Stimulated activated CD8-positive, alpha-beta memory T cell treated with anti-CD3 and anti-CD28 coated beads, Interleukin-4, amount 100 ng/mL, for 4 hours (primary cell): ENCODE measurements at places on chromosomes 5 and 9.

DNA sequence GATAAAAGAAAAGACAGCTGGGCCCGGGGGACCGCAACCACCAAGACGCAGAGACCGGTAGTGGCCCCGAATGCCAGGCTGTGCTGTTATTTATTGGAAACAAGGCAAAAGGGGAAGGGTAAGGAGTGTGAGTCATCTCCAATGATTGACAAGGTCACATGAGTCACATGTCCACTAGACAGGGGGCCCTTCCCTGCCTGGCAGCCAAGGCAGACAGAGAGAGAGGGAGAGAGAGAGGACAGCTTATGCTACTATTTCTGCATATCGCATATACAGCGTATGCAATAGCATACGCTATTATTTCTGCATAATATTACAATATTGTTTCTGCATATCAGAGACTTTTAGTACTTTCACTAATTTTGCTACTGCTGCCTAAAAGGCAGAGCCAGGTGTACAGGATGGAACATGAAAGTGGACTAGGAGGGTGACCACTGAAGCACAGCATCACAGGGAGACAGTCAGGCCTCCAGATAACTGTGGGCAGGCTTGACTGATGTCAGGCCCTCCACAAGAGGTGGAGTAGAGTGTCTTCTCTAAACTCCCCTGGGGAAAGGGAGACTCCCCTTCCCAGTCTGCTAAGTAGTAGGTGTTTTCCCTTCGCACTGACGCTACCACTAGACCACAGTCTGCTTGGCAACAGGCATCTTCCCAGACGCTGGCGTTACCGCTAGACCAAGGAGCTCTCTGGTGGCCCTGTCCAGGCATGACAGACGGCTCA is 50.3 kb downstream of the RFX3 start:
- DNase-seq = no peak

DNA sequence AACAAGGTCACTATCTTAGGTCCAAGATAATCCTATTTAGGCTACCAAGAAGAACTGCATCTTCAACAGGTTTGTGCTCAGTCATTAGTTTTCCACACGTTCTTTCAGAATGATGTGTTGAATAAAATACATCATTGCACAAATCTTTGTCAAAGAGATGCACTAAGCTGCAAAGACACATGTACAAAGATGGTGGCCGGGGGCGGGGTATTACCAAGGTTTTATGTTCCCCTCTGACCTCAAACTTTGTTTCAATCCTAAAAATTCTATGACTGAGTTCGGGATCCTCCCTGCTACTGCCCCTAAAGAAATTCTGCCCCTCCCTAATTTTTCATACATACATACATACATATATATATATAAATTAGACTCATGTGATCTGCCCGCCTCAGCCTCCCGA is 14.2 kb downstream of the HSPA9 start:
- DNase-seq = no peak

DNA sequence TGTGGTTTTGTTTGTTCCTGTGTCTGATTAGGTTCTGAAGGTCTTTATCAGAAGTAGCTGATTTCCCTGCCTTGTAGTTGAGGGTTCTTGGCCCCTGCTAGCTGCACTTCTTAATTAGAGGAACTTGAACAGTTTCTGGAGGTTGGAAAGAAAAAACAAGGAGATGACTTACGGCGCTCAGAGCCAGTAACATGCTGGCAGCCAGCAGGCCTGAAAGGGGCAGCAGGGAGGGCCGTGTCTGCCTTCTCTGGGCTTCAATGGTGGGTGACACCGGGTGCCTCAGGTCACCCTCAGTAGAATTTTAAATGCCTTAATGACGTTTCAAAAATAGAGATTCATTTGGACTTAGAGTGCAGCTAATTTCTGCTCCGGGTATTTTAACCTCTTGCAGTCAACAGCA is 15.8 kb downstream of the UBE2QL1 start:
- DNase-seq = no peak

- DNase-seq = no peak
Observed at GRCh38 chr9:132559711-132560110, 22.7 kb upstream of the BARHL1 start.

GRCh38 chr5:139949710-139950109 is 93.4 kb downstream of the NRG2 start:
- no peak for DNase-seq

DNA sequence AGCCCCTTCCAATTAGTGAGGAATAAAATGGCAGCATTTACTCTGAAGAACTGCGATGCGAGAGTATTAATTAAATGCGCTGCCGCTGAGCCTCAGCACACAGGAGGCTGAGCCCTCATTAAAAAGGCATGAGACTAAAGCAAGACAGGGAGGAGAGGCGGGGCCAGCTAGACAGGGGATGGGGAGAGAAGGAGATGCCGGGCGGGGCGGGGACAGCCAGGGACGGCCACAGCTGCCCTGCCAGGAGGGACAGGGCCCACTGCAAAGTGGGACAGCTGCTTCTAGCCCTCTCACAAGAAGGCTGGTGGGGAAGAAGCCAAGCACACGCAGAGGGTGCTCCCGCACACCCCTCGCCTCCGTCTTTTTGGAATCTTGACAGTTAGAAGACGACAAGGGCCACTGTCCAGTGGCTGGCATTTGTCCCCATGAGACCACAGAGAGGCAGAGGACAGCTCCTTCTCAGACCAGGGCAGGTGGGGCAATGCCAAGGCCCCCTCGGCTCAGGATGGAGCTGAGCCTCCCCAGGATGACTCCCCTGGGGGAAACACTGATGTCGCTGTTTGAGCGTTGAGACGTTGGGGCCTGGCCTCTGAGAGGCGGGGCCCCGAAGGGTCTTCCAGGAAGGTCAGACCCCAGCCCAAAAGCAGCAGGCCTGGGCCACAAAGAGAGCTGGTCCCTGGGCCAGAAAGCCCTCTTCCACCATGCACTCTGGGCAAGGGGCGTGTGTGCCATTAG is 26.9 kb downstream of the ADAMTS2 start:
- DNase-seq = no peak

GRCh38 chr5:61837788-61838187 is 468.2 kb upstream of the KIF2A start:
- DNase-seq = no peak

DNA sequence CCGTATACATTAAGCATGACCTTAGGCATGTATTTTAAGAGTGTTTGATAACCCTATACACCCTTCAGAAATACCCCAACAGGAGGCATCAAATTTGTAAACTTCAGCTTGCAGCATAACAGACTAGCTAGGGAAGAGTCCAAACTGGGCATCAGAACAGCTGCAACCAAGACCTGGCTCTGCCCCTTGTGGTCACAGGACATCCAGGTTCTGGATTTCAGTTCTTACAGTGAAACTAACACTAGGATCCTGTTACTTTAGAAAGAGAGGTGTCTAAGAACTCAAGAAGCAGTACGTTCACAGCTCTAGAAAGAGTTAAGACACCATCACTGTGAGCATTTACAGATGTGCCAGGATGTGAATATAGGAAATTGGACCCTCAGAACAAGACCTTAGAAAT is 229.8 kb downstream of the BNC2 start:
- DNase-seq = no peak
